ENCODE measurements at places on chromosomes 3 and 15.

- no peak for DNase-seq
These were observed 27.3 kb upstream of the SPTBN5 start for GRCh38 chr15:41921167-41921566.

DNA sequence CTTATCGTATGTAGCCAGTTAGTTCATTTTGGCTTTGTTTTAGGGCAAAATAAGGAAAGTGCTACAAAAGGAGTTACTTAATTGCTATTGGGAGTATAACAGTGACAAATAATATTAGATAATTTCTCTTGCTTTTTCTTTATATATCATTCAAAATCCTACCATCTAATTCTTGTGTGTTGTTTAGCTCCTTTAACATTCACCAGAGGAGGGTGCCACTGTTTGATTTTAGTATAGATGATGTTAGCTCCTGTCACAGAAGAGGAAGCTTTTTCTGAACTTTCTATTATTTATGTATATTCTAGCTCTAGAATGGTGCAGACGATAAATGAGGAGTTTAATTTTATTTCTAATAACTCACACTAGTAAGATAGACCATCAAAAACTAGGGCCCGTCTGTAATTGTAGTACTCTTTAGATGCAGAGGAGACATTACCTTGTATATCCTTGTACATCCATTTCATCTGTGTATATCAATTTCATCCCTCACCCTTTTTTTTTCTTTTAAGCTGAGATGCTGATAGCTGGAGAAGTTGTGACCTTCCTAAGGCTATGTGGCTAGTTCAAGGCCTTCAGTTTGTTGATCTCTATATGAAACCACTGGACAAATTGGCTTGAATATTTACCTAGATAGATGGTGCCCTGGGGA, 3.0 kb downstream of the PPM1L start:
- no peak for DNase-seq

DNA sequence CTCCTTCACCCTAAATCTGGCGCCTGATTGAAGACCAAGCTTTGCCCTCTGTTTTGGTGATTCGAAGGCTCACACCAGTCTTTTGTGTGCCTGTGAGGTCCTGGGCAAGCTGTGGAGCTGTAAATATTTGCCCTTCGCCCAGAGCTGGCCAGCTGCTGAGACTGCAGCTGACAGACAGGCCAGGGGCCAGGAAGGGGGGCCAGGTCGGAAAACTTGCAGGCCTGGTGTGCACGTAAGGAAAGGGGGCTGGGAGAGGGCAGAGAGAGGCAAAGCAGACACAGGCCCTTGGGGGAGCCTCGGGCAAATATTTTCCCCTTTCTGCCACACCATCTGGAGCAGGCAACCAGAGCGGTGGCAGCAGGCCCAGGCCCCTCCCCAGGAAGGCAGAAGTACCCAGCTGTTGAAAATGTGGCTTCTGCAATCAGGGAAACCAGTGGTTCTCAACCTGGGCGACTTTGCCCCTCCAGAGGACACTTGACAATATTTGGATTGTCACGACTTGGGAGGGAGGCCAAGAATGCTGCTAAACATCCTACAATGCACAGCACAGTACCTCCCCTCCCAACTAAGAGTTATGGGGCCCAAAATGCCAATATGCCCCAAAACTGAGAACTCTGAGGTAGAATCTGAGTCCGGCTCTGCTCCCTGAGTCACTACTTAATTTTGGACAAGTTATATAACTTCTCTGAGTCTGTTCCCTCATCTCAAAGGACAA, 2.5 kb downstream of the PDZRN3 start:
- no peak for DNase-seq

DNA sequence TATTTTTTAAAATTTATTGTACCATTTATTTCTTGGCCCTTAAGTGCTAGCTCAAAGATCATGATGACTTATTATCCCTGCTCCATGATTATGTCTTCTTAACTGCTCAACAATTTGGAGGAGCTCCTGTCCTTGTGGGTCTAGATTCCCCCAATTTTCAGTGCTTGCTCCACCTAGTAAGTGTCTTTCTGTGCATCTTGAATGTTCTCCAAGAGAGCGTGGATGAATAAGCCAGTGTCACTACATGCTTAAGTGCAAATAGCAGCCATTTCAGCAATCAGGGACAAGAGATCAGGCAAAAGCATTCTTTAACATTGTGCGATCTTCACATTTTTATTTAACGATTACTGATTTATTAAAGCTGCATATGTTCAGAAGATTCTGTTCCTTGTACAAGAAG, 99.4 kb downstream of the ALCAM start:
- DNase-seq, result no peak

DNA sequence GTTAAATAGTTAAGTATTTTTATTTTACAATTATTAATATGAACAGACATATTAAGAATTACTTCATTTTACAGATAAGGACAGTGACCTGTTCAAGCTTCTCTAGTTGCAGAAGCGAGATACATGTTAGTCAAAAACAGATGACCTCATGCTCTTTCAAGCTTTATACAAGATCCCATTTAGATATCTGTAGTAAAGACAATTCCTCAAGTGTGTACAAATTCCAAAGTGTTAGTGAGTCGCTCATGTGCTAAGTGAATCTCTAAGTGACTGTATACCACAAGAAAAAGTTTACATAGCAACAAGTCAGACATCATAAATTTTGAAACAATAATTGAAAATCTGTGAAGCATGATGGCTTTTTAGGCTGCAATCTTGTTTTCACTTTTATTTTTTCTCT, 293.8 kb downstream of the ROBO1 start:
- DNase-seq, result no peak

DNA sequence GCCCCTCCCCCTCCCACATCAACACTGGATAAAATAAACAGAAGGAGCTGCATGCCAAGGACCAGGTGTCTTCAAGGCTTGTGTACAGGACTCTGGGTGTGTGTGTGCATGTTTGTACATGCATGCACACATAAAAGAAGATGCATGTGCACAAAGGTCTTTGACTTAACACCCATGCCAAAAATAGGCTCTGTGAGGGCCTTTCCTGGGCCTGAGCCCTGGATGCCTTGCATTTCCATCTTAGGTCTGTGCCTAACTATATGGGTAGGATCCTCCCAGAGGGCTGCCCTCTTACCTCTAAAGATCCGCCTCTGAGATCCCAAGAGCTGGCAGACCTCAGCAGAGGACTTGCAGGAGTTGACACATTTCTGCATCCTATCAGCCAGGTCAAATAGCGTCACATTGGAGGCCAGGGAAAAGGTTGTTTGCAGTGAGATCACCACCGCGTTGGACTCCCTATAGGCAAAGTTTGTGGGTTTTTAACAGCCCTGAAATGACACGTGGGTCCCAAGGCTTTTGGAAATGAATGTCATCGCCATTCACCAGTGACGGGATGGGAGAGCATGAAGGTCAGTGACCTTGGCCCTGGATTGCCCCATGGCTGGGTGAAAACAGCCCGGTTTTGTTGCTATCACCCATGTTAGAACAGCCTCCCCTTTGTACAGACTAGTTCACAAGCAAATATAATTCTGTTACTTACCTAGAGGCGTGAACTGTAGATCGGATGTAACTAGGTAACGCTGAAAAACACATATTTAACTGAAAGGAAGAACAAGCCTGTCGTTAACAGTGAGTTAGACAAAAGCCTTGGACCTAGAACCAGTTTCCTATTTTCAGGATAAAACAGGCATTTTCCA, 54.0 kb downstream of the HEG1 start:
- DNase-seq, result no peak

- DNase-seq, result no peak
These were observed 7.8 kb upstream of the CD200R1 start for GRCh38 chr3:112982710-112983109.

- DNase-seq, result no peak
These were observed 2.4 kb downstream of the MB21D2 start for GRCh38 chr3:192915304-192915703.

DNA sequence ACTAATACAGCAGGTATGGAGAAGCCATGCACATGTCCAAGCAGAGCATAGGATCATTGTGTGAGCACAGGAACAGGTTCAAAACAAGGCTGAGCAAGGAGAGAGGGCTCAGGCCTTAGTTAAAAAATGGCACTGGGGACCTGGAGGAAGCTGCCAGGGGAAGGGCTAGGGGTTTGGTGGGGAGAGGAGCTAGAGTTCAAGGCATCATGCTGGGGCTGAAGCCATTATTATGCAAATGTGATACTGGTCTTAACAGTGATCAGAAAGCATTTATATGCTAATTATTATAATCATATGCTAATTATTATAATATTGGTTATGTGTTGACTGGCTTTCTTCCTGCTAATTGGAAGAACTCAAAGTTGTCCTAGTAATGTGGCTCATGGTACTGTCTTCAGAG, 546.0 kb upstream of the CFAP20DC start:
- no peak for DNase-seq

DNA sequence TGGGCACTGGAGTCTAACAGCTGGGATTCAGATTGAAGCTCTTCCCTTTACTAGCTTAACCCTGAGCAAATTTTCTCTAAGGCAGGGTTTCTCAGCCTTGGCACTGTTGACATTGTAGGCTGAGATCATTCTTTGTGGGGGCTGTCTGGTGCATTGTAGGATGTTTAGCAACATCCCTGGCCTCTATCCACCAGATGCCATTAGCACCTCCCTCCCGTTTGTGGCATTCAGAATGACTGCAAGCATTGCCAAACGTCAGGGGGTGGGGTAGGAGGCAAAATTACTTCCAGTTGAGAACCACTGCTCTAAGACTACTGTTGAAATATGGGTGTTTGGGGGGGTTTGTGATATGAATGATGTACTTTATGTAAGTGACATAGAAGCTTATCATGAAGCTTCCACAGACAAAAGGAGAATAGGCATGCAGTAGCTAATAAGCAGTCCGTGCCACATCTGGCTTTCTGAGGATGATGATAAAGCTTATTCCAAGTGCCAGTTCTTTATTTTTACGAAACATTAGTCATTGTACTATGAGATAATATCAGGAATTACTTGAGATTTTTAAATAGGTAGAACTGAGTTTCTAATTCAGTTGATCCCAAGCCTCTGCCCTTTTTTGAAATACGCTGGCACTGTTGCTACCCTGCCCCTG, 39.3 kb downstream of the NKIRAS1 start:
- no peak for DNase-seq

GRCh38 chr3:175121225-175121624, 262.1 kb downstream of the NAALADL2 start:
- peak; percentile 1 for DNase-seq

GRCh38 chr15:64847016-64847415, 5.3 kb downstream of the PLEKHO2 start:
- no peak for DNase-seq

- DNase-seq, result no peak
These were observed 674 bp upstream of the MECOM start for GRCh38 chr3:169663951-169664820.

DNA sequence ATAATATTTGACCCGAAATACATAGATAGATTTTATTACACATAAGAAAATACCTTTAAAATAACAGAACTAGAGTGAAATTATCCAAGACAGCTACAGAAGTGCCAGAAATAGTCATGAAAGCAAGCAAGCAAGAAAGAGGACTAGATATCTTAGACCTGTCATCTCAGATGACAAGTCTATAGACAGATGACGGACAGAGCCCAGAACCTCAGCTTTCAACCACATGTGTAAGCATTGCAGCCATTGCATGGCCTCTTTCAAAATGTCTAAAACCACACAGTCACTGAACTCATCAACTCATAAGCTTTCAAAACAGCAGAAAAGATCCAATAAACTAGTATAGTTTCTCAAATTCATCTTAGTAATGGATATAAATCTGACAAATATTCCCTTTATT, 59.8 kb upstream of the FHIT start:
- DNase-seq, result no peak

GRCh38 chr15:33370623-33371020, 59.9 kb downstream of the RYR3 start:
- DNase-seq, result no peak

DNA sequence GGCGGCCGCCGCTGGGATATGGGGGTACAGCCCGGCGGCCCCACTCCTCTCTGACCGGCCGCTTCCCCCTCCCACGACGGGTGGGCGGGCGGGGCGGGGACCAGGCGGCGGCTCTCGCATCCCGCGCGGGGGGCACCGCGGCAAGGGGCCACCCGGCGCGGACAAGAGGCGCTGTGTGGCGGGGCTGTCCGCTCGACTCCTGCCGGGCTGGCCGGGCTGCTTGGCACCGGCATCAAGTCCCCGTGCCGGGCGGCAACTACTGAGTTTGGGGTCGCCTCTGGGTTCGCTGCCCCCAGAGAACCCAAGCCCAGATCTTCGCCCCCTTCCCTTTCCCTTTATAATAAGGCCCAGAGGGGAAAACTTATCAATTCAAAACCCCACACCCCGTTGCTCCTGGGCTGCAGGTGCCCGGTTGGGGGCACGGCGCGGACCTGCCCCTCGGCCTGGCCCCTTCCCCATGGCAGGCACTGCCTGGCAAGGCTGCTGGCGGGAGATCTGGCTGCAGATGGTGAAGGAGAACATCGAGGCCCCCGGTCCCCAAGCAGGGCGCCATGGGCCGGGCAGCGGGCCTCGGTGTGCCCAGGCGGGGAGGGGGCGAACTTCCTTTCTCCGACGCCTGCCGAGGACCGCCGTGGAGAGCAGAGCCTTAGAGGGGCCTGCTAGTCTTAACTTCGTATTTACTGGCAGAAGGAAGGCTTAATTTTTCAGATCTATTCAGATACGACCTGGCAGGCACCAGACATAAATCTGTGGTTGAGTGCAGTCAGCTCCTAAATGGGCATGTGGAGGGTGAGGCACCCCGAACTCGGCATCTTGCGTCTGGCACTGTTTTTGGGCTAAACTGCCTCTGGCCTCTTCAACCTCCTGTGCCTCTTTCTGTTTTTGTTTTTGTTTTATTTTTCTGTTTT, 911 bp downstream of the APBA2 start:
- no peak for DNase-seq

GRCh38 chr3:37243820-37244748, 69.7 kb upstream of the LRRFIP2 start:
- peak; percentile 48 for DNase-seq

GRCh38 chr3:194067949-194068362, 68.0 kb upstream of the HES1 start:
- no peak for DNase-seq

DNA sequence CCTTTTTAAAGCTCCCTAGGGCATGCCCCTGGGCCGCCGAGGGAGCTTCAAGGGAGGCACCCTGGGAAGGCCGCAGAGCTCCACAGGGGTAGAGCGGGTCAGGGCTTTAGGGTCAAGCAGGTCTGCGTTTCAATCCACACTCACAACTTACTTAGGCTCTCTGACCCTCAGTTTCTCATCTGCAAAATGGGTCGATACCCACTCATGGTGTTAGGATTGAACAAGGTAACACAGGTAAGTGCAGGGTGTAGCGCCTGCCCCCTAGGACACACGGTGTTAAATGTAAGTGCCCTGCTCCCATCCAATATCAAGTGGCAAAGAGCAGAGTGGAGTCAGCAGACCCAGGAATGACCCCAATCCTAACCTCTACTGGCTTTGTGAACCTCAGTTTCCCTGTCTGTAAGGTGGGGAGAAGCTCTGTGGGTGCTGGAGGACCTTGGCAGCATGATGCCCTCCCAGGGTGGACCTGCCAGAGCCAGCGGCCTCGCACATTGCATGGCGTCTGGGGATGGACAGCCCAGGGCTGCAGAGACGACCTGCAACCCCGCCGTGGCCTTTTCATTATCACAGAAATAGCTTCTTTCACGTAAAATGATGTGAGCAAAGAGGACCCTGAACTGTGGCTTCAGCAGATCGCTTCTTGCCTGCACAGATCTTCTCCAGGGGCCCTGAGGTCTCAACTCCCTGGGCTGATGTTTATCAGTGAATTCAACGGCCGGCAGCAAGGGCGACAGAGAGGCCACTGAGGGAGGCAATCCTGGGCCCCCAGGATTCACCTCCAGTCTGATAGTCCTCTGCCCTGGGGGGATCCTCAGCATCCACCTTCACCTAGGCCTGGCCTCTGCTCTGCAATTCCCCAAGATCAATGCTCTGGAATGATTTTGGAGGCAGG, 138.5 kb downstream of the CHSY1 start:
- DNase-seq, result no peak

Data from natural killer cell (primary cell).